ENCODE measurements at places on chromosomes 2 and 18. TPM values are rescaled to one million over a fixed set of nuclear protein-coding genes. Genes with fewer than 3 reads are reported as not detected.

DNA sequence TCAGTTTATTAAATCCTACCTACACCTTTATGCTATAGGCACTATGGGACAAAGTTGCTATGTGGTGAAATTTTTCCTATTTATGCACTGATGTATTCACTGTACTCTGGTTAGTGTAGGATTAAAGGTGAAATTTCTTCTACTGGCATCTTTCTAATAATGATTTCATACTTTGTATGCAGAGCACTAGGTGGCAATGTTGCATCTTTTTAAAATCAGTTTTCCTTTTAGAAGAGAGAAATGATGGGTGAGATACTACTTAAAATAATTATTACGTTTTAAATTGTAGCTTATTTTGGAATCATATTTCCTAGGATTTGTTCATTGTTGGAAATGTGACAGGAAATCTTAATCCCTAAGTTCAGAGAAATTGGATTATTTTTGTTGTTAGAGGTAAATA, 150.9 kb downstream of the CD8B2 start:
- no peak for DNase-seq

DNA sequence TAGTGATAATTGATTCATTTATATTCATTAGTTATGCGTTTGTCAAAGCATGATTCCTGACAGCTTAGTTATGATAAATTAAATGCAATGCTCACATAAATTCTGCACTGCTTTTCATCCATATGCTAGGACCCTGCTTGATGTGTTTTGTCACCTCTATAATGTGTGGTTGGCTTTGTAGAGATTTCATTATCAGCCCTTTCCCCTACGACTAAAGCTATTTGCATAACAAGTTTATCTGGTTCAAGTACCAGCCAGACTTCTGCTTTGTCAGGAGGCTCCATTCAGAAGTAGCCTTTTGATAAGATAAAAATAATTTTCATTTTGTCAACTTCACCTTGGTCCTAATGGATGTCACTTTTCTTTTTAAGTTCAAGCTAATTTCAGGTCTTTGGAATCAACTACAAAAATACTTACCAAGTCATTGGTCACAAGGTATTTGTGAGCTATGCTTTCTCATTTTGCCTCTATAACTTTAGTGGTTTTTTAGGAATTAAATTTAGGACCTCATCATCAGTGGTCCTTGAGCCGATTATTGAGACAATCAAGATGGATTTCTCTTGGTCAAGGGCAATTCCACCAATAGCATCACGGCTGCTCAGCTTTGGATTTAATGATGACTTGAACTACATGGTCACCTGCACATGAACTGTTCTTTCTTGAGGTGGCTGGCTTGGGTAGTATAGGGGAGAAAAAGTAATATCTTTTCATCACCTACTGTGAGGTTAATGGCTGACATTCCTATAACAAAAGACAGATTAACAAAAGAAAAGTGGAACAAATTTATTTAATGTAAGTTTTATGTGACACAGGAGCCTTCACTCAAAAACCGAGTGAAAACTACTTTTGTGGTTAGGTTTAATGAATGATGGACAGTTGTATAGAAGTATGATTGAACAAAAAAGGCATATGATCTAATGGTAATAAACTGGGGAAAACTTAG, 162.1 kb downstream of the MYO3B start:
- DNase-seq, result no peak

GRCh38 chr2:217559084-217559483, 443.7 kb downstream of the TNS1 start:
- DNase-seq, result no peak

- DNase-seq, result no peak
Measured at GRCh38 chr2:45973426-45973825, 322.0 kb downstream of the PRKCE start.

DNA sequence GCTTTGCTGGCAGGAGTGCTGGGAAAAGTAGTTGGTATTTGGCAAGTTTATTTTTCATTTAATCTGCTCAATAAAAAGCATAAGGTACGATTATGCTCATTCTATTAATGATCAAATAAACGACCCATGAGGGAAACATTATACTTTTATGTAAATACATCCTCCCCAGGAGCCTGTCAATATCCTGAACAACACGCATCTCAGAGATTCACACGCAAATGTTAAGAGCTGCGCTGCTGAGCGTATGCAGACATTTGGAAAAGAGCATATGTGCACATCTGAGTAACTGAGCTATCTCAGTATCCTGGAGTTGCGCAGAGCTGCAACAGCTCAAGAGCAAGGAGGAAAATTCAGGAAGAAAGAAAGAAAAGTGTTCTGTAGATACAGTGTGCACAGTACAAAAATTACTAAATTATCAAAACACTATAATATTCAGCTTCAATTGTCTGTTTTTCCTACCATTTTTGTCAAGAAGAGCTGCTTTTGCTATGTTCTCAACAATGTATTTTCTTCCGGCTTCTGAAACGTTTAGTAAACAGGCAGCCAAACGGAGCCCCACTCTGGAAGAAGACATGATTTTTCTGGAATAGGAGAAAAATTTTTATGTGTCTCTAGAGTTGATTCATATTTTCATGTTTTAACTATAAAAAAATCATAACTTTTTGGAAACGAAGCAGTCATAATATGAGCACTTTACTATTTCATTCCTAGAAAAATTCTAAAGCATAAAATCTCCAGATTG, 2.4 kb downstream of the FTCDNL1 start:
- no peak for DNase-seq

DNA sequence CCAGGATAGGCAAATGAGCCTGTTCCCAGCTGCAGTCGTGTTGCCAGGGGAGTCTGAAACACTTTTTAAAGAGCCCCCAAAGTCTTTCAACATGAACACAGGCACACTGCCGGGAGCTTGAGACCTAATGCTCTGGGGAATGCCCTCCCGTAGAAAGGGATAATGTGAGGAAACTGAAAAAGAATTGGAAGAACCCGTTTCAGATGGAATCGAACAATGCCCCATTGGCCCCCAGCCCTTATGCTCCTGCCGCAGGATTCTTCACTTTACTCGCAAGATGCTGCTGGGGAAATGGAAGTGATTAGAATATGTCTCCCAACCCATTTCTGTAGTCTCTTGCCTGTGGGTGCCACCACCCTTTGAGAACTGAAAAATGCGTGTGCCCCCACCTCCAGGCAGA, 136.3 kb upstream of the GATA6 start:
- DNase-seq, result no peak

GRCh38 chr18:47492691-47493090, 241.2 kb upstream of the SKOR2 start:
- no peak for DNase-seq

GRCh38 chr2:129074298-129074920, 755.7 kb upstream of the HS6ST1 start:
- no peak for DNase-seq

- no peak for DNase-seq
Measured at GRCh38 chr2:230324503-230324902, 2.5 kb upstream of the SP140L start.

- no peak for DNase-seq
Measured at GRCh38 chr2:236169151-236169721, 1.1 kb upstream of the GBX2 start.

GRCh38 chr2:178227187-178227586, 32.9 kb downstream of the OSBPL6 start:
- DNase-seq, result no peak

DNA sequence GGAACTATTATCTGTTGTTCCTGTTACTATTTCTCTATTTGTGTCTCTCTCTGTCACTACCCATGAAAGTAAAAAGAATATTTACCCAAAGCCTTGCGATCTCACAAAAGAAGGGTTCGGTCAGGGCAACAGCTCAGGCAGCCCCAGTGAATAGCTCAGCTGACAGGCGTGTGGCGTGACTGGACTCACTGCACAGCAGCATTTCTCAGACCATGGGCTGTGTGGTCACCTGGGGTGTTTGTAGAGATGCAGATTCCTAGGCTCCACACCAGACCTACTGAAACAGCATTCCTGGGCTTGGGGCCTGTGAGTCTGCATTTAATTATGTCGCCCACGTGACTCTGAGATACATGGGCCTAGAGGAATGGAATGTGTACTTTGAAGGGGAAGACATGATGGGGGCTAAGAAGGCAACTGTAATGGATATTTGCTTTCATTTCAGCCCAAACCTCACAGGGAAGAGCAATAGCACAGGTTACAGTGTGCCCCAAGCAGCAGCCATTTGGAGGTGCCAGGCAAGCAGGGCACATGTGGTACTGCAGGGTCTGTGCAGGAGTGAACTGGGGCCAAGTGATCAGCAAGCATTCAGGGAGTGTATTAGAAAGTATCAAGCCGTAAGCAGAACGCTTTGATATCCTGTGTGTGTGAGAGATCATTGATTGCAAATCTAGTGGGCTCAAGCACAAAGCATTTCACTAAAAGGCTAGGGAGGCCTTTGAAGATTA, 90.4 kb upstream of the RBMS1 start:
- DNase-seq, result no peak

DNA sequence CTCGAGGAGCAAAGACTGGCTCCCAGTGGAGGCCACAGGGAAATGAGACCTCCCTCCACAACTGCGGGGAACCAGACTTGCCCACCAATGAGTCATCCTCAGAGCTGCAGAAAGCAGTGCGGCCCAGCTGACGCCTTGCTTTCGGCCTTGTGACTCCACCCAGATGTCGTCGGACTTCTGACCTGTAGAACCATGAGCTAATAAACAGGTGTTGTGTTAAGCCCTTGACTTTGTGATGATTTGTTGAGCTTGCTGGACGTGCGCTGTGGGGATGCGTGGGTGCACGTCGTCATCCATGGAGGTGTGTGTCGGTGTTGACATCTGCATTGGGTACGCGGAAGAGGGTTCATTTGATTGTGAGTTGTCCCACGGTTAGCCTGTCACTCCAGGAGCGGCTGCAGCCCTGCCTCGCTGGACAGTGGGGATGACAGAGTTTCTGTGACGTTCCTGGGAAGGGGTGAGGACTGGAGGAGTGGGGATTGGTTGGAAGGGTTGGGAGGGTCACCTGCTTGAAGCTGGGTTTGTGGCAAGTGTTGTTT, 154.1 kb downstream of the SH3BP4 start:
- DNase-seq, result no peak

GRCh38 chr2:16561676-16562075, 104.0 kb downstream of the CYRIA start:
- no peak for DNase-seq

- no peak for DNase-seq
Measured at GRCh38 chr18:688323-688722, 24.1 kb downstream of the ENOSF1 start.

DNA sequence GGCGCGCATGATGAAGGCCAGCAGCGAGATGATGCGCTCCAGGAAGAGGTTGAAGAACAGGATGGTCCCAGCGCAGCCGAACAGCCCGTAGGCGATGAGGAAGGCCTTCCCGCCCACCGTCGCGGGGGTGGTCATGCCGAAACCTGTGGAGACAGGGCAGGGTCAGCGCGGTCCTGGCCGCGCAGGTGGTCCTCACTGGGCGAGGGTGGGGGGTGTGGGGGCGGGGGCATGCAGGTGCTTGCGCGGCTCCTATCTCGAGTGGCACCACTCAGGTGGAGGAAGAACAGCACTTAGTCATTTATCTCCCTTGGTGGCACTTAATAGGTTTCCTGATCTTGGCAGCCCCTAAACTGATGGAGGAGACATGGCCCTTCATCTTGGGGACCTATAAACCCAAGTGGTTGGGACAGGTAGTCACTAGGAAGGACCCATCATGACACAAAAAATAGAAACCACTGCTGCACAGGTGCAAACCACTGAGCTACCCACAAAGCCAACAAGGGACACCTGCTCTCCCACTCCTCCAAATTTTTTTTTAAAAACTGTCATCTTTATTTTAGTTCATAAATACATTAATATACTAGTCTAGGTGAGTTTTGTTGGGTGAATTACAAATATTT, 118.8 kb downstream of the MSH2 start:
- no peak for DNase-seq

DNA sequence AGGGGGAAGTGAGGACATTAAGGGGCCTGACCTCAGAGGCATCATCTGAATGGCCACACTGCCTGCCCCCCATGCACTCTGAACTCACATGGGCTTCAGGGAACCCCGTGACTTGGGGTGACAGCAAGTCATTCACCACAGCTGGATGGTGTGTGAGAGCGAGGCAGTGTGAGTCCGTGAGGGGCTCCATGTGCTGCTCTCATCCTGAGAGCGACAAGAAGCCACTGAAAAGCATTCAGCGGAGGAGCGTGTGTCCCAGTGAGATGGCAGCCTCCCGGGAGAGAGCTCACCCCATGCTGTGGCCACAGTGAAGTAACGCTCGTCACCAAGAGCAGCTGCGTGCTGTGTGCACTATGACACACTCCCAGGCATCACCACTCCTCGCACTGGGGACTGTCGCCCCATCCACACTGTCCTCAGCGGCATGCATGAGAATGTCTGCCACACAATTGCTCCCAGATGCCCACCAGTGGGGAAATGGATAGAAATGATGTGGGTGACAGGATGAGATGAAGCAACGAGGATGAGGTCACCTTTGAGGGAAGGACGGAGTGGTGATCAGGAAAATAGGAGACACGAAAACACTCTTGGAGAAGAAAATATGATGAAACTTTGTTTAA, 213.0 kb upstream of the RAB6C start:
- DNase-seq, result no peak

DNA sequence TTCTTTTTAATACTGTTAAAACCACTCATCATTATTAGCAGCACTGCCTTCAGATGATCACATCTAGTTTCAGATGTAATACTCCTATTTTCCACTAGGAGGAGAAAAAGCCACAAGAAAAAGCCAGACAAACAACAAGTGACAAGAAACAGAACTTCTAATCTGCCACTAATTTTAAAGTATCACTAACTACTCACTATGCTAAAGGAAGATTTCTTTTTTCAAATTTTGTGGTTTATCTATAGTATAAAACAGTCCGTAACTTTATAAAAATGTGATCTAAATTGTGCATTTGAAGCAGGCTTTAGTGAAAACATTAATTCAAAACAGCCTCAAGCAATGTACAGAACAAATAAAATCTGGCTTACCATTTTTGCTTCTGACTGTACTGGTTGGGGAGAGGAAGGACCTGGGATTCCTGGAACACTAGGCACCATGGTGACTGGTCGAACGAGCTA, 56.8 kb downstream of the ATF2 start:
- DNase-seq, result peak; percentile 31

The PCARE gene
- total RNA-seq, result not detected

The LRP2 gene
- 0.20 TPM for total RNA-seq

The GCG gene
- not detected for total RNA-seq

The PPM1G gene
- total RNA-seq, result 140 TPM

The PAX8 gene
- 4.4 TPM for total RNA-seq

The BMP10 gene
- total RNA-seq, result not detected

The EPHA4 gene
- total RNA-seq, result 3.5 TPM

The LINC00305 gene
- not detected for total RNA-seq

Data from HCT116 (cell line).